PC-3 (cell line): ENCODE measurements at places on chromosomes 16 and 17. TPM values are rescaled to one million over a fixed set of nuclear protein-coding genes. Genes with fewer than 3 reads are reported as not detected.

C17orf78 gene
- not detected in 2 replicates for total RNA-seq

ERN2 gene
- not detected in 2 replicates for total RNA-seq

TNP2 gene
- total RNA-seq: not detected in 2 replicates

ARHGAP23 gene
- 9.0 and 10.6 TPM in 2 replicates for total RNA-seq

KRT40 gene
- total RNA-seq: not detected in 2 replicates

RNF167 gene
- 37.8 and 43.1 TPM in 2 replicates for total RNA-seq

CCL15 gene
- not detected in 2 replicates for total RNA-seq

XYLT1 gene
- total RNA-seq: not detected in 2 replicates

CCL5 gene
- total RNA-seq: not detected in 2 replicates

EPX gene
- total RNA-seq: not detected in 2 replicates

TP53TG3B gene
- total RNA-seq: not detected in 2 replicates

RAB26 gene
- total RNA-seq: 4.6 and 5.6 TPM in 2 replicates

GDPD3 gene
- total RNA-seq: 2.2 and 3.4 TPM in 2 replicates

TMEM114 gene
- not detected in 2 replicates for total RNA-seq

RSKR gene
- total RNA-seq: 4.4 and 7.2 TPM in 2 replicates
